CD4-positive, alpha-beta T cell treated with Interleukin-4 for 4 hours (primary cell): ENCODE measurements at places on chromosomes 1 and 21.

- no peak for DNase-seq
These were observed 148.5 kb upstream of the CHRM3 start for GRCh38 chr1:239237912-239238311.

- no peak for DNase-seq
These were observed 35.1 kb upstream of the SEC16B start for GRCh38 chr1:178004926-178005391.

- DNase-seq = no peak
These were observed 20.7 kb downstream of the PARS2 start for GRCh38 chr1:54743416-54744226.

- DNase-seq = no peak
These were observed 15.3 kb upstream of the C1orf185 start for GRCh38 chr1:51086496-51087271.

DNA sequence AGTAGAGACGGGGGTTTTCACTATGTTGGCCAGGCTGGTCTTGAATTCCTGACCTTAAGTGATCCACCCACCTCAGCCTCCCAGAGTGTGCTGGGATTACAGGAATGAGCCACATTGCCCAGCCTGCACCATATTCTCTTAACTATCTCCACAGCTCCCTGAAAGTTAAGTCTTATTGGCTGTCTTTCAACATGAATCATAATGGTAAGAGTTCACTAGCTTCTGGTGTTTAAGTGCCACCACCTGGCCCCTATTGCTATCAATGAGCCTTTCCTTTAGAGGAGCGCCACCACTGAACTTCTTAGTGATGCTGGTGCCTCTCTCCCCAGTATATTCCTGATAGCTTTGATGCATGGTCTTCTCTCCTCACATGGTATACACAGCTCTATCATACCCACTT lies 15.7 kb downstream of the ZFYVE9 start:
- no peak for DNase-seq

DNA sequence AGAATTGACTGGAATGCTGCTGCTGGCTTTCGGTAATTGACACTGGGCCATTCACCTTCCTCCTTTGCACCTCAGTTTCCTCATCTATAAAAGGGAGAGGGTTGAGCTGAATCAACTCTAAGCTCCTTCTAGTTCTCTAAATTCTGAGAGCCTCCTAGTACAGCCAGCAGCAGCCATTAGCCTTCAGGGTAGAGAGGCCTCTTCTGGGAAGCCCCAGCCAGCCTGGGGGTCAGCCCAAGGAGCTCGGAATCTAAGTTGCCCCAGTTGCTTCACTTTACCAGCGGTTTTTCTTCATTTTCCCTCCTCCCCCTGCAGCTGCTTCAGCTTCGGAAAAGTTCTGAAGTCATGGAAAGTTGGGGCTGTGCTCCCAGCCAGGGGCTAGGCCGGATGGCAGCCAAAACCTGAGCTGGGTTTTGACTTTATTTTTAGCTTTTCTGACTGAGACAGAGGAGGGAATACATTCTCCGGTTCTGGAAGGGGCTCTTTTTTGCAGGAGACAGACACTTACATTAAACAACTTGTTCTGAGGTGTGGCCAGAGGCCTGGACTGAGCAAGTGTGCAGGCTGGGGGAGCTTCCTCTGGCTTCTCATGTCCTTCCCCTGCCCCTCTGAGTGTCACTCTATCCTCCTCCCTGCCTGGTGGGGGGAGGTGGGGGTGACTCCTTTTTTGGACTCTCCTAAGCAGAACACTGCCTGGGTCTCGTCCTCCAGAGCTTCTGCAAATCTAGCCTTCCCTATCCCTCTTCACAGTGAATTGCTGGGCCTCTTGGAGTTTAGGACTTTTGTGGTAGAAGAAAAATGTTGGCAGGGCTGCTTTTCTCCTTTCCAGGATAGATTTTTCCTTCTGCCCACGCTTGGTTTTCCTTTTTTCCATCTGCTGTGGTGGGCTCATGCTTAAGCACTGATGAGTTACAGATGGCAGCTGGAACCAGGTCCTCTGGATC lies 14.4 kb downstream of the LMNA start:
- no peak for DNase-seq

- no peak for DNase-seq
These were observed 23.3 kb downstream of the ETNK2 start for GRCh38 chr1:204128464-204128963.

- no peak for DNase-seq
These were observed 156.6 kb downstream of the DNM3 start for GRCh38 chr1:171997936-171998335.

DNA sequence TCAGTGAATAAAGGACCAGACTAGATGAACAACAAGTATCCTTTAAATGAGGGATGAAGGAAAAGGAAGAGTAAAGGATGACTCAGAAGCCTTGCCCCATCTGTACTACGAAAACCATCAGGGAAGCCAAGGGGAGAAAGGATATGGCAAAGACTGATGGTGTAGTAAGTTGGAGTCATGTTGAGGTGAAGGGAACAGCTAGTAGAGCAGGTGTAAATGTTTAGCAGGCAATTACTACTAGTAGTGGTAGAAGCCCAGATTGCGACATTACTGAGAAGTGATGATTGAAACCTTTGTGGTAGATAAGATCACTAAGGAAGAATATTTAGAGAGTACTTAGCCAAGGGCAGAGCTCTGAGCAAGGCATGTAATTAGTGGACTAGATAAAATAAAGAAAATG lies 84.0 kb downstream of the PHTF1 start:
- no peak for DNase-seq

GRCh38 chr21:44365251-44365966 lies 12.0 kb downstream of the TRPM2 start:
- no peak for DNase-seq

DNA sequence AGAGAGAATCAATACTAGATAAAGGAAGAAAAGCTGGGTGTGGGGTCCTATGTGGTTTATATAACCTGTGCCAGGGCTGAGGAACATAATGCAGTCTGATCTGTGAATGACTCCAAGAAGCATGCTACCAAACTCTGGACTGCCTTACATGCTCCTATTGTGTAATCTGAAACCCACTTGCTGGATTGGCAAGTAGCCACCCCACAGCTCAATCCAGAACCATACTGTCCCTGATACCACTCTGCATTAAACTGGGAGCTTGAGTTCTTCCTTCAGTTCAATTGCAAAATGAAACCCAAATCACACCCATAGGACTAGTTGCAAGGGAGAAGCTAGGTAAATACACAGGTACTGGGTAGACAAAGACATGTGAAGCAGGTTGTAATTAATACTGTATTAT lies 115.4 kb upstream of the NEGR1 start:
- DNase-seq = no peak

GRCh38 chr1:199641531-199641930 lies 386.0 kb upstream of the NR5A2 start:
- DNase-seq = no peak

DNA sequence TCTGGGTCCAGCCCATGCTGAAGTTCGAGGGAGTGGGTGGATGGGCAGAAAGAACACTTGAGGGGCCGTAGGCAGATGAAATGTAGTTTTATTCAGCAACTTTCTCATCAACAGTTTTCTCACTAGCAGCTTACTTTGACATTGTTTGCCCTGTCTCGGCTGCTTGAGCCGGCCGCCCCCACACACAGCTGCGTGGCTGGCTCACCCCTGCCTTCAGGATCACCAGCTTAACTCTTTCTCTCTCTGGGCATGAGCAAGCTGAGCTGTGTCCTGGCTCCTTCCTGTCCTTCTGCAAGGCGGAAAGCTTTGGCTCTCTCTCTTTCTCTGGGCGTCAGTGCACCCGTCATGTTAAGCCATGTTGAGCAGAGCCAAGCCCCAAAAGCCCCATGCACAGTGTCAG lies 104.4 kb upstream of the GNG12 start:
- no peak for DNase-seq

DNA sequence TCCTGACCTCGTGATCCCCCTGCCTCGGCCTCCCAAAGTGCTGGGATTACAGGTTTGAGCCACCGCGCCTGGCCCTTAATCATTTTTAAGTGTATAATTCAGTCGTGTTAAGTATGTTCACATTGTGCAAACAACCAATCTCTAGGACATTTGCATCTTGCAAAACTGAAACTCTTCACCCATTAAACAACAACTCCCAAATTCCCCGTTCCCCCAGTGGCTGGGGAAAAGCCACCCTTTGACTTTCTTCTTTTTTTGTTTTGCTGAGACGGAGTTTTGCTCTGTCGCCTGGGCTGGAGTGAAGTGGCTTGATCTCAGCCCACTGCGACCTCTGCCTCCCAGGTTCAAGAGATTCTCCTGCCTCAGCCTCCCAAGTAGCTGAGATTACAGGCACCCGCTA lies 6.5 kb upstream of the THEMIS2 start:
- DNase-seq = no peak

- no peak for DNase-seq
These were observed 73.4 kb downstream of the DTL start for GRCh38 chr1:212108981-212109380.

- no peak for DNase-seq
These were observed 100.9 kb downstream of the TSEN15 start for GRCh38 chr1:184152434-184152898.

DNA sequence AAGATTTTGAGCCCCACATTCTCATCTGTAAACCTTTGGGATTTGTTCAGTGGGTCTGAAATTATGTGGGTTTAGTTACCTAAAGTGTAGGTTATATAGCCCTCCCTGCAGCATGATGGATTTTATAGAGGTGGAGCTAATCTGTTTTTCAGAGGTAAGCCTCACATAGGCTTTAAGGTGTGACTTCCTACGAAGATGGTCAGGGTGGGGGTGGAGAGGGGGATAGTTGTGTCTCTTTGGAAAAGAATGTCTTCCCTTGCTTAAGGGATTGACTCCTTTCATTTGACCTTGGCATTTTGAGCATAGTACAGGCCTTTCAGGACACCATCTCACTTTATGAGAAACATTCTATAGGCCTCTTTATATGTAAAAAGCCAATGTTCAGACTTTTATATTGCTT lies 3.4 kb downstream of the CACHD1 start:
- no peak for DNase-seq

DNA sequence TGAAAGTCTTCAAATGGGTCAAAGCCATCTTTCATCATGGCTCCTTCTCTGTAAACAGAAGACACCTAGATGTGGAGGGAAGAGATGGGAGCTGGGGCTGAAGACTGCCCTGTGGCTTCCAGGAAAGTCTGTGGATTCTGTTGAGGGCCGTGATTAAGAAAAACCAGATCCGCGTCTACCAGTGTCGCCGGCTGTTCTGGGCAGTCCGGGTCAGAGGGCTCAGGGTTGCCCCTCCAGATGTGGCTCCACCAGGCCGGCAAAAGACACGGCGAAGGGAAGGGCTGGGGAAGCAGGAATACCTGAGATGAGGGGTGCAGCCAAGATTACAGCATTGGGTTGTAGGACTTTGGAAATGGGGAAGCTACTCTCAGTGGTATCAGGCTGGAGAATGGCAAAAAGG lies 162.6 kb downstream of the RHOU start:
- DNase-seq = no peak

DNA sequence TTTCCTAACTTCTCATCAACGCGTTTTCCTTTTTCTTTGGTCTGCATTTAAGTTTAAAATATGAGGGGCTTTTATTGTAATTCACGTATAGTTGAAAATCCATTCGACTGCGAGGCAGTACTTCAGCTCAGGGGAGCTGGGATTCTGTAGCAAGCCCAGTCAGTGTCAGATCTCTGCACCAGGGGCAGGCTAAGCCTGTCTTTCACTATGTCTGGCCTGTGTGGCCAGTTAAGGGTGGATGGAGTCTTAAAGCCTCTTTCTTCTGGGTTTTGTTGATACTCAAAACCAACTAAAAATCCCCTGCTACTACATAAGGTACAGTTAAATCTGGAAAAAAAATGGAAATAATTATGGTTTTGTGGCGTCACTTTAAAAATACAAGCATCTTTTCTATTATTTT lies 124.7 kb downstream of the TYW3 start:
- DNase-seq = no peak

DNA sequence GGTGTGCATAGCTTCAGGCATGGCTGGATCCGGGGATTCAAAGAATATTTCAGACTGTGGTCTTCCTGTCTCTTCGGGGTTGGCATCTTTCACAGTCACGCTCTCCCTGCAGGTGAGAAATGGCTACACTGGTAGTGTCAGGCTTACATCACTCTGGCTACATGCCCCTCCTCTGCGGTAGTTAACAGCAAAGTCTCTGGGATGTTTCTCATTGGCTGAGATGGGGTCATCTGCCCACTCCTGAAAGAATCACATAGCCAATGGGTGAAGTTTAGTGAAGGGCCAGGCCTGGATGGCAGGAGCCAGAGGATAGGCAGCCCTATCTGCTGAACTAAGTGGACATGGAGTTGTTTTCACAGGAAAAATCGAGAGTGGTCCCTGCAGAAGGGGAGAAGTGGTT lies 356.5 kb downstream of the MATN1 start:
- no peak for DNase-seq

DNA sequence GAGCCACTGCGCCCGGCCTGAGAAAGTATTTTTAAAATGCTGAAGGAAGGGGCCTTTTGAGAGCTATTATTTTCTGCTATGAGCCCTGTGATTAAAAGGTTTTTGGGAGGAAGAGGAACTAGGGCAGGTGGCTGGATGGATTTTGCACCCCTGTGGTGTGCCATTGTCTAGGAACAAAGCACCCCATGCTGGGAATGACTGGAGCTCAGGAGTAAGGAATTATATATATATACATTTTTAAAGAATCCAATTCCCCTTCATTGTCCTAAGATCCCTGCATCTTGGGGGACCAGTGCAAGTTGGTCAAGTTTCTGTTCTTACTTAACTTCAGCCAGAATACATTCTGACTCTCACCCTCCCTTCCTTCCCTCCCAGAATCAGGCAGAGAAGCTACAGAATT lies 91.6 kb downstream of the ZNF648 start:
- DNase-seq = no peak

DNA sequence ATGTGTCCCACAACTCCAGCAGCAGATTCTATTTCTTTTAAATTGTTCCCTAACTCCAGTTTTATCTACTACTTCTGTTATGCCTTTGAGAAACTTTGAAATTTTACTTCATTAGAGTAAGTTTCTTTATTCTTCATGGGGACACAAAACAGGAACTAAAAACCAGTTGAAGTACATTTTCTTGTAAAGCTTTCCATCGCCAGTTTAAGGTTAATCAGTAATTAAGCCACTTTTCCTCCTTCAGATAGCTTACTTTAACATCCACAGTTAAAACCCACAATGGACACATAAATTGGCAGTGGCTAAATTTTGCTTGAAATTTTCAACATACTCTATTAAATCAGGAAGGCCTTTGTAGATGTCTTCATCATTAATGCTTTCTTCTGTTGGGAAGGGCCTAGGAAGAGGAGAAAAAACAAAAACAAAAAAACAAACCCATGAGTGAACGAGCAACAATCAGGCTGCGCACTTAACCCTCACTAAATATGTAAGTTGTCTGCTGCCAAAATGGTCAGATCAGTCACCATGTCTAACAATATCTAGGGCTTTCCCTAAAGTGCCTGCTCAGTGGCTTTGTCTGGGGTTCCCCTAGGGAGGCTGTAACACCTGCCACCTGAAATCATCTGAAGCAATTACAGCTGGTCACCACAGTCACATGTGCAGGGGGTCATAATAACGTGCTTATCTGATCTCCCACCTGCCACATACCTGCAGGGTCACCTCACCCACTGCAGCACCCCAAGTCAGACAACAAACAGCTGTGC lies 187.9 kb downstream of the VAV3 start:
- no peak for DNase-seq
